Kasumi-1 (cell line): ENCODE measurements at places on chromosomes 6 and 20.

- no peak for DNase-seq
Measured at GRCh38 chr6:9272671-9273070, 837.3 kb upstream of the SLC35B3 start.

GRCh38 chr6:56692523-56693245 lies 50.0 kb upstream of the DST start:
- no peak for DNase-seq

DNA sequence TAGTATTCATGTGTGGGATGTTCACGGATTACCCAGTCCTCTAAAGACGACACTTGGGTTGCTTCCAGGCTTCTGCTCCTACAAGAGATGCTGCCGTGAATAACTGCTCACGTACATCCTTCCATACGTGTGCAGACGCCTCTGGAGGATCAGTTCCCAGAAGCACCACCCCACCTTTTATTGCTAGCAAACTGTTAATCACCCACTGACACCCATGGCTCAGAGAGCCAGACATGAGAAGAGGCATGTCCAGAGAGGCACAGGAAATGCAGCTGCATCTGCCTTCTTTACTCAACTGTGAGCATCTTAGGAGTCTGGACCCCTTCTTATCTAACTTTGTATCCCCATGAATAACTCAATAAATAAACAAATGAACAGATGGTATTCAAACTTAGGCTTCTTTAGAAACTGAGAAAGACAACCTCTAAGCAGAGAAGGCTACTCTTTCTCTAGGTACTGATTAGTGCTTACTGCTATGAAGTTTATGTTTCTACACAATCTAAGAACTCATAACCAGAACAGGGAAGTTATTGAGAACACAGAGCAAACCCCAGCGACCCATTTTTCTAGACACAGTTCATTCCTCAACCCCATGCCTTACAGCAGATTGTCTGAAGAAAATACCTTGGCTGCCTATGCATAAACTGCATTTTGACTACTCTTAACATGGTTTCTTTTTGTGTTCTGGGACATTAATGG lies 228.7 kb upstream of the RREB1 start:
- DNase-seq = no peak

DNA sequence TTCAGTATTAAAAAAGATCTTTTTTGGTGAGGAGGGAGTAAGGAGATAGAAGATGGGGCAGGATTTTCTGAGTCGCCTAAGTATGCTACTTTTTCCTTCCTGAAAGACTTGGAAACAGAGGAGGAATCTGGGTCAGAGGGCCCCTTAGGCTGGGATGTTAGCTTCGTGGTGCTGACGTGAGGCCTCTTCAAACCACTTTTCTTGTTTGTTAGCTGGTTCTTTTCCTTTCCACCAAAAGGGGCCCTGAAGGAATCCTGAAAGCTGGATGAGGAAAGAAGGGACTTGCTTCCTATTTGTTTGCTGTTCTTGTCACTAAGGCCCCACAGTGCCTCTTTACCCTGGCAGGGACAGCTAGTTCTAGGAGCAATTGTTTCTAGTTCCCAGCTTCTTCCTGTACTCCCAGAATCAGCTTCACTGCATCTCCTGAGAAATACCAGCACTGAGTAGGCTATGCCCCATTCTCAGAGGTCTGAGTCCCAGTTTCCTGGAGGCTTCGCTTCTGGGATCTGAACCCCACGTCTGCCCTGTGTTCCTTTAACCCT lies 2.2 kb upstream of the IL20RA start:
- DNase-seq = no peak

GRCh38 chr6:51467231-51467952 lies 620.0 kb downstream of the PKHD1 start:
- no peak for DNase-seq

- DNase-seq = no peak
Measured at GRCh38 chr20:23925789-23926525, 46.4 kb upstream of the CST5 start.
